ENCODE measurements at places on chromosomes 3 and 15.
A peak's percentile ranks its signal among the peaks of the same experiment; 100 is the strongest.

GRCh38 chr3:101879623-101880284, 30.4 kb downstream of the NFKBIZ start:
- DNase-seq = no peak

DNA sequence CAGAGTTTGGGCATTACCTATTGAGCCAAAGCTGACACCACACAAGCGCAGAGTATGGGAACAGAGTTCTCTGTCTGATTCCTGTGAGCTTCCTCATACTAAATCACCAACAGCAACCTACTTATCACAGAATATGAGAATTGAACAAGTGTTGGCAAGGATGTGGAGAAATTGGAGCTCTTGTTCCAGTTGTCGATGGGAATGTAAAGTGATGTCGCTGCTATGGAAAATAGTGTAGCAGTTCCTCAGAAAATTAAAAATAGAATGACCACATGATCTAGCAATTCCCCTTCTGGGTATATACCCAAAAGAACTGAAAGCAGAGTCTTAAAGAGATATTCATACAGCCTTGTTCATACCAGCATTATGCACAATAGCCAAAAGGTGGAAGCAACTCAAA, 33.4 kb downstream of the CD86 start:
- DNase-seq = no peak

GRCh38 chr15:31145271-31145911, 43.9 kb upstream of the TRPM1 start:
- DNase-seq = no peak

DNA sequence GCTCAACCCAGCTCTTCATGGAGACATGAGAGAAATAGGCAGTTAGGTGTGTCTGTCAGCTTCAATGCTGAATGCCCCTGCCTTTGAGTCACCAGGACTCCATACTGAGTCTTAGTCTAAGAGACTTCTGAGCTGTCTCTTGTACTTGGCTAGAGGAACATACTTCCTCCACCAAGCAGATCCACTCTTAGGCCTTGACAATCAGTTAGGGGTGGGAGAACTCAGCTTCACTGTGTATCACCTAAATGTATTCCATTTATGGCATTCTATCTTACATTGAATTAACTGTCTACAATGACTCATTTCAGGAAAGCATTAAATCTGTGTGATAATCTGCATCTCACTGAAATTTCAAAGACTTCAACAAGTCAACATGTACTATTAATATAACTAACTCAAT, 66.0 kb downstream of the STAC start:
- no peak for DNase-seq

DNA sequence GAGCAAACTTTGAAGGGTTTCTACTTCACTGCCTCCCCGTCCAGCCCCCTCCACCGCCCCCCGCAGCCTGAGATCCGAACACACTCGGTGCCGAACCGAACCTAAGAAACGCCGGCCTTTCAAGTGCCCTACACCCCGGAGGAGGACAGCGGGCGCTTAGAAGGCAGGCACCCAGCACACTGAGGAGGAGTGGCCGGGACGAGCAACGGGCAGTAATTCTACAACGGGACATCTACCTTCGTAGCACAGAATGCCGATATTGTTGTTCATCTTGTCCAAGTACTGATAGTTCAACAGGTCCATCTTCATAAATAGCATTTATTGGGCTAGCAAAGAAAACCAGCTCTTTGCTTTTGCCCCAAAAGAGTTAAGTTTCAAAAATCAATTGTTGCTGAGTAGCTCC, 513 bp downstream of the VGLL4 start:
- peak; percentile 14 for DNase-seq

GRCh38 chr3:112390783-112391641, 58.1 kb downstream of the CD200 start:
- DNase-seq = no peak

DNA sequence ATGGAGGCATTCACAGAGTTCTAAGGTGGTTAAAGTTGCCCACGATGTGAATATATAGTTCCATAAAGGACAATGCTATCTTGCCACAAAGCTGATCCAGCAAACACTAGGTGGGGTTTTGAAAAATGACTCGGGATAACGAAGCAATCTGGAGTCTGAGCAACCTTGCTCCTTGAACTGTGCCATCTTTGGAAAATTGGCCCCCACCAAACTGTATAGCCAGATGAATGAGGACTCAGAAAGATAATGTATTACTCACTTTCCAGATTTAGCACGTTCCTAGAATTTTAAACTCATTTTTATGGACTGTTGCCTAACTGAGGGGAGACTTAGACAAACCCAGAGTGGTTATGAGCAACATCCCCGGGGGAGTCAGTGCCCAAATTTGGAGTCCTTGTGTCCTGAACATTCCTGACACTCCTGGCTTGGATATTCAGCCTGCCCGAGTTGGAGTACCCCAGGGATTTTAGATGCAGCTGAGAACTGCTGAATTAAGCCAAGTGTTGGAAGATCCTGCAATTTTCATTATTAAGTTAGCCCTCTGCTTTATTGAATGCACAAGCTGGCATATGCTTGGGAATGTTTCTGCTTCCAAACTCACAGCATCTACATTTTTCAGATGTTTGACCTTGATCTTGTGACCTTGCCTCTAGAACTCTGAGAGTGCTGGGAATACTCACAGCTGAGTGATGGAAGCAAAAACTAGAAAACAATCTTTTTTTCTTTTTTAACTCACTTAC, 8.8 kb upstream of the MAGI1 start:
- DNase-seq = no peak

DNA sequence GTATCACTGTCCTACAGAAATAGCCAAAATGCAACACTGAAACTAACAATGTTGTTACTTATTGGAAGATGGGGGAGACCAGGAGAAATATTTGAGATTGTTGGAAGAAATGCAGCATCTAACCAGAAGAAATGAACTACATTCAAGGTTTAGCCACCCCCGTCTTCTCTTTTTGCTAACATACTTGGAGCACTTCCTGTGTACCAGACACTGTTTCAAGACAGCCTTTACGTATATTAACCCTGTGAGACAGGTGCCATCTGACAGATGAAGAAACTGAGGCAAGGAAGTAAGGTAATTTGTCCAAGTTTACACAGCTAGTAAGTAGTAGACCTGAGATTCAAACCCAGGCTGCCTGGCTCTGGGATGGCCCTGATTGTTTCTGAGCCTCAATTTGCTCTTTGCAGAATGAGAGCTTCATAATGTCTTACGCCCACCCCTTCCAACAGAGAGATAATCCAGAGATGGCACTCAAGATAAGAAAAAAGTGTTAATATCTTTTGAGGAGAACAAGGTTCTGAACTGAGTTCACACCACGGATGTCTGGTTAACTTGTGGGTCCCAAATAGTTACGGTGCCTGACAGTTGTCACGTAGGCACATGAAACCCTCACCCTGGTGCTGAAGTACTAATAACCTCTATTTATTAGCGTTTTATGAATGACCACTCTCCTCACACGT, 26.1 kb downstream of the RASGRP1 start:
- DNase-seq = no peak

GRCh38 chr15:88617031-88617722, 4.0 kb upstream of the AEN start:
- DNase-seq = no peak

DNA sequence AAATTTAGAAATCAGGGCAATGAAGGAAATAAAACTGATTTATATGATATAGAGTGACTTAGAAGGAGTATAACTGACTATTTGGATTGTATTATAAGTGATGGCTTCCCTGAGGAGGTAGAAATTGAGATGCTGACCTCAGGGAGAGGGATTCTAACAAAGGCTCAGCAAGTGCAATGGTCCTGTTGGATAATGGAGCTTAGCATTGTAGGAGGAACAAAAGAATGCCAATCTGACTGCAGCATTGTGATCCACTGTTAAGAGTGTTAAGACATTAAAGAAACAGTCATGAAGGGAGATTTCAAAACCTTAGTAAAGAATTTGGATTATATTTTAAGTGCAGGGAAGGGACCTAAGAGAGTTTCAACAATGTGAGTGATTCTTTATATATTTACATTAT, 158.4 kb upstream of the NAALADL2 start:
- DNase-seq = no peak

DNA sequence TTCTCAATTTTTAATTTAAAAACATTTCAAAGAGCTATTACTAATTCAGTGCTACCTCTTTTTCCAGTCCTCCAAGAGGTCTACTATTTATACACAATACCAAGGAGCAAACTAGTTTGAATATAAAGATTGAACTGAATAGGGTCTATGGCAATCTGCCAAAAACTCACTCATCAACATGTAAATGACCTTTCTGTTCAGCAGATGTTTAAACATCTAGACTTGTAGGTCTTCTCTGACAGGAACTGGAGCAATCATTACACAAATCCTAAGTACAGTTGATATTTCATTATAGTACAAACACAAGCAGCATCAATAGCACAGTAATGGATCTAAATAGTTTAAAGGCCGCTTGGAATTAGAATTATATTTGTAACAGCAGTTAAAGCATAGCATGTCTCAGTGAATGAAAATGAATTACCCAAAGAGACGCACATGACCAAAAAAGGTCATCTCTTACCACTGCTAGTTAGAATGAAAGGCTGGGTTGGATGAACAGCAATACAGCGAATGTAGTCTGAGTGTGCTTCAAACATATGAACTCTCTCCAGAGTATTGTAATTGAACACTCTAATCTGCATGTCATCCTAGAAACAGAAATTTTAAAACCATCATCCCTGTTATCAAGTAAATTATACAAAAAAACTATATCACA, 10.7 kb downstream of the COPB2 start:
- DNase-seq = no peak

DNA sequence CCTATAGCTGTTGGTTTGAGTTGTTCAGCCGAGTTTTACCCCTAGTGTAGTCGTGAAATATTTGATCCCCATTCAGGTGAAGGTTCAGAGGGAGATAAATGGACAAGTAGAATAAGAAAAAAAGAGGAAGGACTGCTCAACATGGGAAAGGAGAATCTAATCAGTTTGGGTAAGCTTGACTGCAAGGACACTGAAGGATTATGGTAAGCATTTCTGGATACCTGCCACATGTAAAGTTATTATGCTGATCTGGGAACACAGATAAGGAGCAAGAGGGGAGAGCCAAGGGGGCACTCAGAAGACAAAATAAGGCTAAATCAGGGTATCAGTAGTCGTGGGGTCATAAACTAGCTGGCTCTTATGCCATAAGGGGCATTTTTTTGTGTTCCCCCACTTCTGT, 49.9 kb downstream of the TFG start:
- no peak for DNase-seq

DNA sequence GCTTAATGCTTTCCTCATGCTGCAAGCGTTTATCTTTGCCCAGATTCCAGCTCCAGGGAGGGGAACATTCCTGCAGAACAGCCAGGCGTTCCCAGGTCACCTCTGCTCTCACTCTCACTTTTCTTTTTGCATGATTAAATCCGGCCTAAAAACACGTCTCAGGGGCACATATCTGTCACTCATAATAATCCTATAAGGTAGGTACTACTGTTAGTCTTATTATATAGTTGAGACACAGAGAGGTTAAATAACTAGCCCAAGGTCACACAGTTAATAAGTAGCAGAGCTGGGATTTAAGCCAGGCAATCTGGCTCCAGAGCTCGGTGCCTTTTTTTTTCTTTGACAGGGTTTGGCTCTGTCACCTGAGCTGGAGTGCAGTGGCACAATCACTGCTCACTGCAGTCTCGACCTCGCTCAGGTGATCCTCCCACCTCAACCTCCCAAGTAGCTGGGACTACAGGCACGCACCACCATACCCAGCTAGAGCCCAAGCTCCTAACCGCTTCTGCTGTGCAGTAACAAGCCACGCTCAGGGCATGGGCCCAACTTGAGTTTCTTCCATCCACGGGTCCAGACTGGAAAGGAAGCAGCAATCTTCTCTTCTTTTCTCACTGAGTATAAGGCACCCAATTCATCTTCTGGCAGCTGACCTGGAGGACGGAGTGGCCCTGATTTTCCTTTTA, 96.5 kb downstream of the LIPC start:
- DNase-seq = no peak

DNA sequence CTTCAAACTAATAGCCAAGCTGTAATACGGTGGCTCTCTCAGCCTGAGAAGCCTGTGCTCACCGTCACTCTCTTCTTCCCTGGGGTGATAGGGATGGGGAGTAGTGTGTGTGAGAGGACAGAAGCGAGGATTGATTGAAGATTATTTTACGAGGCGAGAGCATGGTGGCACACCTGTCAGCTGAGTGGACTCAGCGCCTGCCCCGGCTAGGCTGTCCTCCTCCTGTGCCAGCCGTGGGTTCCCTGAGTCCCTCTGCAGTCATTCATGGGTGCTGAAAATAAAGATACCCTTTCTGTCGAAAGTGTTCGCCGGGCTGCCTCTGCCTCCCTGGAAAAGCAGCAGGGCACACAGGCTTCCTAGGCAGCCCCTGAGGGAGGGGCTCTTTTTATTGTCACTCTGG, 124.1 kb downstream of the PGPEP1L start:
- no peak for DNase-seq

- no peak for DNase-seq
Observed at GRCh38 chr3:140536926-140537726, 140.7 kb upstream of the TRIM42 start.

DNA sequence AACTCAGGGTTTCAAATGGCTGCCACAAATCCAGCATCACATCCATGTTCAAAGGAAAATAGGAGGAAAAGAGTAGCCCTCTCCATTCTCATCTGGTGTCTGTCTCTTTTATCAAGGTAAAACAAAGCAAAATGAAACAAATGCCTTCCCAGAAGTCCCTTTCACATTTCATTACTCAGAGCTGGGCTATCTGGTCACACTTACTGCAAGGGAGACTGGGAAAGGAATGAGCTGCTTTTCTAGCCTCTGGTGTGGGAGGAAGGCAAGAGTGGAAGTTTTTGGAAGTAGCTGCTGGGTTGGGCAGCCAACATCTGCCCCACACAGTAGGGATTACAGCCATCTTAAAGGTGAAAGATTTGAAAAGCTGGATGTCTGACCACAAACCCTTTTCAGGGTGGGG, 51.8 kb downstream of the KLF15 start:
- no peak for DNase-seq

DNA sequence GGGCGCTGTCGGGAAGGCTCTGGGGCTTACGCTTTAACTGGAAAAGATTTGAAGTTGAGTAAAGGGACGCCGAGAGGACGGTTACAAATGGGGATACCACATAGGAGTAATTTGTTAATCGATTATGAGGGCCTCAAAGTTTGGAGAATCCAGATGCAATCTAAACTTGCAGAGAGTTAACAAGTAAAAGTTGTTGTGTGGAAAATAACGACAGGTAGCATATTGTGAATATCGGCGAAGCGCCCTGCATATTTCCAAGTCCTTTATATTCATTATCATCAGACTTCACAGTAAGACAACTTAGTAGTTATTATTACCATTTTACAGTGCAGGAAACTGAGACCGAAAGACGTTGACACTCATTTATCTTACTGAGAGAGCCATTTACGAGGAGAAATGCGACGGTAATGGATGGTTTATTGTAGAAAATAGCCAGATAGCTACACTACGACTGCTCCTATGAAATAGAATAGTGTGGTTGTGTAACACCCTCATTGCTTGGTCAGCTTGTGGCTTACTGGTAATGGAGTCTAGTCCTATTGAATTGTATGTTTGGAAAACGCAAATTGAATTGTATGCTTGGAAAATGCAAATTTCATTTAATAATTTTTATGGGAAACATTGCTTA, 700 bp downstream of the MKRN2 start:
- DNase-seq = no peak

Measured in activated gamma-delta T cell treated with Interleukin-2 at 50 U/mL for 16 hours (primary cell).